ENCODE measurements at places on chromosomes 12 and 14. TPM values are rescaled to one million over a fixed set of nuclear protein-coding genes. Genes with fewer than 3 reads are reported as not detected.

Gene SUSD6
- total RNA-seq = 6.9 TPM

Gene SYNDIG1L
- total RNA-seq = not detected

Gene CELA1
- not detected for total RNA-seq

Gene KLRF1
- total RNA-seq = not detected

Gene LTB4R
- total RNA-seq = 0.75 TPM

Gene HRK
- total RNA-seq = not detected

Gene OTOGL
- 0.08 TPM for total RNA-seq

Gene KERA
- total RNA-seq = not detected

Gene IGFBP6
- 364 TPM for total RNA-seq
